ENCODE measurements at places on chromosomes 16 and 17.

- DNase-seq: no peak
Measured at GRCh38 chr16:54847207-54847606, 83.5 kb upstream of the IRX5 start.

DNA sequence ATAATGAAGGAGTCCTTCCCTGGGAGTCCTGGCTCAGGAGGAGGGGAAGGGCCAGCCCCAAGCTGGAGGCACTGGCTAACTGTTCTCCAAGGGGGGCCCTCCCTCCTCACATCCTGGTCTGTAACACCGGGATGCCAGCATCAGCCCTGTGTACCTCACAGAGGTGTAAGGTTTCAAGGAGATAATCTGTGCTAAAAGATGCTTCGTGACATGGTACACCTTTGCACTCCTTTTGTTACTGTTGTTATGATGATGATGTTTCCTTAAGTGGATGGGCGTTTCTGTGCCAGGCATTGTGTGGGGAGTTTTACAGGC, 236.7 kb upstream of the TNRC6C start:
- no peak for DNase-seq

GRCh38 chr17:29722411-29723198, 99.9 kb upstream of the CORO6 start:
- DNase-seq: peak; percentile 94

- no peak for DNase-seq
Measured at GRCh38 chr16:9061358-9061813, 30.1 kb upstream of the HAPSTR1 start.

DNA sequence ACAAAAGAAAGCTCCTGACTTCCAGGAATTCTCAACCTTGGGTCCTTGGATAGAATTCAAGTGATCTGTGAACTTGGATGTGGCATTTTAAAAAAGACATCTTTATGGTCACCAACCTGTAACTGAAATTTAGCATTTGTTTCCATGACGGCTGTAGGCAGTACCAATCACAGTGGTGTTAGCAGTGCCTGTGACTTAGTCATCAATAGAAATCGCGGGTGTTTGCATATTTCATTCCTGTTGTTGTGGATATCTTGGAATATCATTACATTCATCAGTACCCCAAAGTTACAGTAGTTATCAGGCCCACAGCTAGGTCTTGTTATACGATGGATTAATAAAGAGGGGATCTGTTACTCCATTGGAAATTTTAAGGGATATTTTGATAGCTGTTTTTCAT, 81.6 kb downstream of the CMIP start:
- DNase-seq: no peak

- DNase-seq: no peak
Measured at GRCh38 chr17:32100971-32101631, 41.2 kb upstream of the RHOT1 start.

GRCh38 chr16:17369421-17370222, 101.1 kb downstream of the XYLT1 start:
- peak; percentile 71 for DNase-seq

DNA sequence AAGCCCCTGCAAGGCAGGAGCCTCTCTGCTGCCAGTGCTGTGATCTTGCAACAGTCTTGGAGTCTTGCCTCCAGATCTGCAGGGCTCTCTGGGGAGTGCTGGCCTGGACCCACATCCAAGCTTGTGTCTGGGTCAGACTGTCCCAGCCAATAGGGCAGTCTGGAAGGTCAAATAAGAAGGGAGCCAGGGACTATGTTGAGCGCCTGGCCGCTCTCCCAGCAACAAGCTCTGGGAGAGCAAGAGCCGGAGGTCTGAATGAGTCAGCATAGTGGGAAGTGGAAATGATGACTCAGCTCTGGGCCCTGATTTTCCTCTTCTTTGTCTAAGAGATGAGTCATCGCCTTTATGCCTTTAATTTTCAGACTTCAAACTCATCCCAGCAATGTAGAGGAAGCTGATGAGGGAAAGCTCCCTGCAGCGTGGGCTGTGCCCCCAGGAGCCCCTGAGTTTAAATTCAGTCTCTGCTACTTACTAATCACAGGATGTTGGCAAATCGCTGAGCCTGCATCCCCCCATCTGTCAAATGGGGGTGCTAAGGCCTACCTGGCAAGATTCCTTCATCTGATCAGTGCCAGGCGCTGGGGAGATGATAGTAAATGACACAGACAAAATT, 43.6 kb upstream of the HAPSTR1 start:
- DNase-seq: peak; percentile 91

GRCh38 chr16:4184038-4184702, 57.7 kb downstream of the SRL start:
- DNase-seq: no peak

DNA sequence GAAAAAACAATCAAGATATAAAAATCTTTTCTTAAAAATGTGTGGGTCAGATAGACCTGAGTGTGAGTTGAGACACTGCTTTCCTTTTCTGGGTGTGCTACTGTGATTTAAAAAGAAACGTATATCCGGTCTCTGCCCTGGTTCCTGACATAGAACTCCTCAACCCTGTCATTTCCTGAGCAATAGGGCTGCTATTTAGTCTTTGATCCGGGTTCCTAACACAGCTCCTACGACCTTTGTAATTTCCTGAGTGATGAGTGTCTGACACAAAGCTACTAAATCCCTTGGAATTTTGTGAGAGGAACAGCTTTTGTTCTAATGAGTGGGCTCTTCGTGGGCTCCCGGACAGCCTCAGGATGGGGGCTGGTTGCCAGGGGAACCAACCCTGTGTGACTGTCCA, 93.9 kb upstream of the FA2H start:
- DNase-seq: peak; percentile 10

All from hematopoietic multipotent progenitor cell (in vitro differentiated cells).